ENCODE measurements at places on chromosomes 3 and 15.

GRCh38 chr15:64229129-64229724 lies 66.4 kb upstream of the PPIB start:
- DNase-seq: no peak

DNA sequence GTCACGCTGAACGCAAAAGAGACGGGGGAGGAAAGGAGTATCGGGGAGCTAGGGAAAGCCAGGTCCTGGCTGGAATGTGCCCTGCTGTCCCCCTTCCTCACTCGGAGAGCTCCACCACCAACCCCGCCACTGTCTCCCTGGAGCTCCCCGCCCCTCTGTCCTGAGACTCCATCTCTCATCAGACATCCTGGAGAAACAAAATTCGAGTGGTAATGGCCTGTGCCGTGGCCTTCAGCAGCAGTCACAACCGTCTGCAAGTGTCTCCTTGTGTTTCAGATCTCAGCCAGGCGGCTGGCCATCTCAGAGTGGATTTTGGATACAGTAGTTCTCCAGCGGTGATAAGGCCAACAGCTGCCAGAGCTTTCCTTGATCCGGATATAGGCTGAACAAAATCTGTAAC lies 76.9 kb downstream of the OCA2 start:
- DNase-seq: no peak

- no peak for DNase-seq
Observed at GRCh38 chr3:126100269-126100633, 16.3 kb upstream of the SLC41A3 start.

DNA sequence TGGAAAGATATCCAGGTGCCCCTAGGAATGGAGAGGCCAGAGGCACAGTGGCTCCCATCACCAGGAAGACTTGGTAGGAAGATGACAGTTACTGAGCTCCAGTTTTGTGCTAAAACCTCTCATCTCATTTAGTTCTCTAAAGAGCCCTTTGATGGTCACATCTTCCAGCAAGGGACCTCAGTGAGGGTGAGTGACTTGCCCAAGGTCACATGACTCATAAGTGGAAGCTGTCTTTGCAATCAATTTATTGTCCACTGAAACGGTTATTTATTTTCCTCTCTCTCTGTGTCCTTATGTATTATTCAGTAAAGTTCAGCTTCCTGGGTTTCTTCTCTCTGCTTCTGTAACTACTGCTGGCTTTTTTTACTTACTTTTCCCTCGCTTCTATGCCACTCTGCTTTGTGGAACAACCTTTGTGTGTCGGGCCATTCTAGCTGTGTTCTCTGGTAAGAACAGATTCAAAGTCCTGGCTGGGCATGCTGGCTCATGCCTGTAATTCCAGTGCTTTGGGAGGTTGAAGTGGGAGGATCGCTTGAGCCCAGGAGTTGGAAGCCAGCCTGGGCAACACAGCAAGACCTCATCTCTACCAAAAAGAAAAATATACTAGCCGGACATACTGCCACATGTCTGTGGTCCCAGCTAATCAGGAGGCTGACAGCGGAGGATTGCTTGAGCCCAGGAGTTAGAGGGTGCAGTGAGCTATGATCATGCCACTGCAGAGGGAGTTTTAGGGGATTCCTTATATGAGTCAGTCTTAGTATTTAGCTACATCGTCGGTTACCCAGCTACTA lies 55.9 kb downstream of the PDIA5 start:
- DNase-seq: no peak

- DNase-seq: no peak
Observed at GRCh38 chr3:116263842-116264545, 181.3 kb downstream of the LSAMP start.

Measured in M059J (cell line).